CD4-positive, CD25-positive, alpha-beta regulatory T cell (primary cell): ENCODE measurements at places on chromosomes 2 and 18. TPM values are rescaled to one million over a fixed set of nuclear protein-coding genes. Genes with fewer than 3 reads are reported as not detected.

The SPHKAP gene
- not detected for polyA plus RNA-seq

The RAMP1 gene
- not detected for polyA plus RNA-seq

The SATB2 gene
- polyA plus RNA-seq, result not detected

The GPC1 gene
- polyA plus RNA-seq, result 0.13 TPM
